Activated naive CD8-positive, alpha-beta T cell treated with anti-CD3 and anti-CD28 coated beads, Interleukin-2, amount 10 ng/mL, durations not matched to agents 7 days and 5 days (primary cell): ENCODE measurements at places on chromosomes 11 and 22. TPM values are rescaled to one million over a fixed set of nuclear protein-coding genes. Genes with fewer than 3 reads are reported as not detected.

Gene PHOX2A
- total RNA-seq: not detected

Gene GGT5
- 0.11 TPM for total RNA-seq

Gene JAM3
- 21.1 TPM for total RNA-seq

Gene BEST1
- 0.30 TPM for total RNA-seq

Gene DCDC1
- not detected for total RNA-seq

Gene PATE4
- total RNA-seq: not detected

Gene MPEG1
- 1.7 TPM for total RNA-seq

Gene SYT13
- not detected for total RNA-seq

Gene SCGB1A1
- total RNA-seq: not detected

Gene OR52N4
- 1.8 TPM for total RNA-seq

Gene OSM
- total RNA-seq: 125 TPM

Gene EHF
- not detected for total RNA-seq

Gene PTPN5
- not detected for total RNA-seq

Gene SYT8
- total RNA-seq: not detected

Gene KCNJ1
- total RNA-seq: 0.14 TPM

Gene ZBTB16
- 14.6 TPM for total RNA-seq

Gene KCTD14
- 0.22 TPM for total RNA-seq

Gene SMTNL1
- not detected for total RNA-seq

Gene SSTR3
- 10.1 TPM for total RNA-seq

Gene GGT1
- total RNA-seq: 25.4 TPM

Gene ELFN2
- 0.47 TPM for total RNA-seq

Gene RAB36
- total RNA-seq: 1.3 TPM

Gene TTLL1
- total RNA-seq: 9.1 TPM

Gene ZC3H12C
- total RNA-seq: 0.28 TPM

Gene NECTIN1
- 1.5 TPM for total RNA-seq

Gene HTR3B
- total RNA-seq: not detected

Gene TEAD1
- total RNA-seq: not detected
